ENCODE measurements at places on chromosomes 5 and 9.

GRCh38 chr5:111932199-111932598, 175.2 kb upstream of the NREP start:
- DNase-seq: no peak

GRCh38 chr5:172733131-172733973, 37.6 kb downstream of the DUSP1 start:
- no peak for DNase-seq

GRCh38 chr5:73796164-73797131, 170.5 kb downstream of the ARHGEF28 start:
- DNase-seq: no peak

DNA sequence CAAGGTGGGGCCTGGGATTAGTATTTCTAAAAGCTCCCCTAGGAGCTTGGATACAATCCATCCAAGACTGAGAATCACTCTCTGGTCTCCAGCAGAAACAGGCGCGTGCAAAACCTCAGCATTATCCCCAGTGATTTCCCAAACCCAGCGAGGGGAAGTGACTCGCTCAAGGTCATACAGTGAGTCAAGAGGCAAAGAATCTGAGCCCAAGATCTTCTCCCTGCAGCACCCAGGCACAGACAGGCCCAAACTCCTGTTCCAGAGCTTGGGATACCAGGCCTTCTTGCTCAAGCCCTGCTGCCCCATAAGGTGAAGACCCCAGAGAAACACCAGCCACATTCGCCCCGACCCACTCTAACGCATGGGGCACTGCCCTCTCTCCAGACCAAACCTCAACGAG, 33.2 kb downstream of the SHB start:
- DNase-seq: no peak

- no peak for DNase-seq
These were observed 426.1 kb downstream of the RAB3C start for GRCh38 chr5:59008816-59009473.

- no peak for DNase-seq
These were observed 80.3 kb upstream of the PHYKPL start for GRCh38 chr5:178312880-178313282.

DNA sequence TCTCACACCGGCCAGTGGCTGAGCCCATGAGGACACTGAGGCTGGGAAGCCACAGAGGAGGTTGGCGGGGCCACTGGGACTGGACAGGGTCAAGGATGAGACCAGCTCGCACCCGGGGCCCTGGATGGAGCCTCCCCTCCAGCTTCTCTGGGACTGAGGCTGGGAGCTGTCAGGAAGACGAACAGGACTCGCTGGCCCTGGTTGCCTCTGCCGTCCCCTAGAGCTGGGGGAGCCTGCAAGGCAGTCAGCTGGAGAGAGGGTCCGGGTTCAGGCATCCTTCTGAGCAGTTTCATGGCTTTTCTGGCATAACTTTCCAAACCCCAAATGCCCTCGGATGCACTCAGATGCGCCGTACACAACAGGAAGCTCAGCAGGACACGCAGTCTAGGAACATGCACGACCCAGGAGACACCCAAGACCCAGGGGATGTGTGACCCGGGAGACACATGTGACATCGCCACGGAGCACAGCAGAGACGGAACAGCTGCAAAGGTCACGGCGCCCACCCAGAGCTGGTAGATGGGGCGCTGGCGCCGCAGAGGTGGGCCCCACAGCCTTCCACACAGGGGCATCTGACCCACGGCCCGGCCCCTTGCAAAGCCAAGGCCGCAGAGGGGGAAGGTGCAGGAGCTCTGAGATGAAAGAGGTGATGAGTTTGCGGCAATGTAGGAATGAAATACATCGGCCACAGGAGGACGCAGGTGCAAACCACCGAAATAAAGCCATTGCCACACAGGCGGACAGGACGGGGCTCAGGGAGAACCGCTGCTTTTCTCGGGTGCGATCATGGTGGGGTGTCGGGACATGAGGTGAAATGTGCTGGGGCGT, 17.1 kb downstream of the TPPP start:
- DNase-seq: no peak

GRCh38 chr5:53425687-53426511, 54.5 kb upstream of the FST start:
- no peak for DNase-seq

DNA sequence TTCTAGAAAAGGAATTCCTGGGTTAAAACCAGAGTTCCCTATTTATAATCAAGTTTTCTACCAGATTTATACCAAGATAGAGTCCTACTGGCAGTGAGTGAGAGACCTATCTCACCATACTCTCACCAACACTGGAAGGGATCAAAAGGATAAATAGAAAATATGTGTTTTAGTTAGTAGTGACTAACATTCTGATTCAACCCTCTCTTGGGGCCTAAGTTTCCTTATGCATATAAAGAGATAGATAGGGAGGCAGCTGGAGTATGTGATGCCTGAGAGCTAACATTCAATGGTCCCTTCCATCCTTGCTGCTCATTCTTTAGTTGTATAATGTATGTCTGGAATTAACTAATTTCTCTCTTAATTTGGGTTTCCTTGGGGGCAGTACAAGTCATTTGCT, 32.0 kb downstream of the CKMT2 start:
- DNase-seq: no peak
